Activated CD4-positive, alpha-beta T cell treated with anti-CD3 and anti-CD28 coated beads, Interleukin-2, Interleukin-4, amounts not matched to agents 100 ng/mL and 50 ng/mL, durations not matched to agents 16 hours and 8 hours (primary cell): ENCODE measurements at places on chromosomes 2 and 18.

GRCh38 chr2:12173271-12173942 lies 427.0 kb downstream of the LPIN1 start:
- no peak for DNase-seq

DNA sequence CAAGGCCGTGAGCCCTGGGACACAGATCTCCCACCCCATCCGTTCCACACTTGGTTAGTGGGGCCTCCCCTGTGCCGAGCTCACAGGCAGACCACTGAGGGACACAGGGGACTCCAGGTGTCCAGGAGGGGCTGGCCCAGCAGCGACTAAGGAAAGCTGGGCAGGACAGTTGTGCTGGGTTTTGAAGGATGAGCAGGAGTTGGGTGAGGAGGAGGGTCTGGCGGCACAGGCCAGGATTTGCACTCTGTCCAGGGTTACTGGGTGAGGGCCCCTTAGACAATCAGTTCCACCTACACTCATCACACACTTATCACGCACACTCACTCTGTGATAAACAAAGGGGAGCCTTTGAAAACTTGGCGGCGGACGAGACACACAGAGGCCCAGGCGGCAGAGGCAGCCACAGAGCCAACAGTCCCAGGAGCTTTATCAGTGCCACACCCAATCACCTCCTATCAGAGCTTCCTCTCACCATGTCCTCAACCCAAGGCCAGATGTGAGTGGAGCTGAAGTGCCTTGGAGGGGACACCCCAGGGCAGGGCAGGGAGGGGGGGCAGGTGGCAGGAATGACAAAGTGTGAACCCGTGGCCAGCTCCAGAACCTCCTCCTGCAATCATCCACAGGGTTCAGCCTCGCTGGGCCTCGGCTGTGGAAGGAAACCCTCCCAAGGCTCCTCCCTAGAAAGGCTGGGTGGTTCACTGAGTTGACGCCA lies 26.6 kb downstream of the BIN1 start:
- DNase-seq, result peak; percentile 73

DNA sequence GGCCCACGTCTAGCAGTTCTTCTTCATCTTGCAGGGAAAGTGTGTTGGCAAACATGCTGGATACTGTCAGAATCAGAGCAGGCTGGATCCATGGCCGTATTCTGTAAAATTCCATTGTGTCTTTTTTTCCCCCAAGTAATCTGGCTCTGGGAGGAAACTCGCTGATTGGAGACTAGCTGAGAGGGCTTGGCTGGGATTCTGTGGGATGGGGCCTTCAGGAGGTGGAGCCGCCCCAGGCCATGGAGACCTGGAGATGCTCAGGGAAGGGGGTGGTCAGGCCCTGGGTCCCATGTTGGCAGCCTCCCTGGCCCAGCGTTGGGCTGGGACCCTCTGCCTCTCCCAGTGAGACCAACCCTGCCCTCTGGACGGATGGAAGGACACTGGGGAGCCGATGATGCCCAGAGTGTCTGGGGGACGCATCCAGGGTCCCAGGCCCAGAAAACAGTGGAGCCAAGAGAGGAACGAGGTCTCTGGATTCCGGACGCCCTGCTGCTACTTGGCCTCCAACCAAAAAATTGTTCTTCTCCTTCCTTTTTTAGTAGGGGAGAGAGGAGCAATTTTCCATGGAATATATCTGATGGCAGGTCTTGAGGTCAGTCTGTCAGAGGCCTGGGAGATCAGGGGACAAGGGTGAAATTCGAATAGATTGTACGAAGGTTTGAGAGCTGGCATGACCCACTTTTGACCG lies 114.5 kb downstream of the AGAP1 start:
- DNase-seq, result no peak

GRCh38 chr2:154706660-154707059 lies 8.2 kb downstream of the KCNJ3 start:
- DNase-seq, result no peak
